CD4-positive, alpha-beta memory T cell (primary cell): ENCODE measurements at places on chromosomes 11 and 22. TPM values are rescaled to one million over a fixed set of nuclear protein-coding genes. Genes with fewer than 3 reads are reported as not detected.
A peak's percentile ranks its signal among the peaks of the same experiment; 100 is the strongest.

PARVA gene
- 1.3 TPM for total RNA-seq

SLN gene
- not detected for total RNA-seq

MUC2 gene
- total RNA-seq, result not detected

BIK gene
- 2.5 TPM for total RNA-seq

SLC22A8 gene
- total RNA-seq, result not detected

DEPDC7 gene
- 1.4 TPM for total RNA-seq

SHANK2 gene
- total RNA-seq, result not detected

C22orf42 gene
- not detected for total RNA-seq

HEPN1 gene
- not detected for total RNA-seq

- H3K27me3 ChIP-seq, result no peaks in the 10 kb centered on the region
- peak overlapping the region; percentile 47 for H3K4me3 ChIP-seq
- H3K27ac ChIP-seq, result peak overlapping the region; percentile 46
- H3K4me1 ChIP-seq, result peaks cover 46% of the 10 kb centered on the region
- H3K36me3 ChIP-seq, result no peaks in the 10 kb centered on the region
- DNase-seq, result no peak
Observed at GRCh38 chr22:38397189-38398085, 57.6 kb downstream of the KCNJ4 start.

DNA sequence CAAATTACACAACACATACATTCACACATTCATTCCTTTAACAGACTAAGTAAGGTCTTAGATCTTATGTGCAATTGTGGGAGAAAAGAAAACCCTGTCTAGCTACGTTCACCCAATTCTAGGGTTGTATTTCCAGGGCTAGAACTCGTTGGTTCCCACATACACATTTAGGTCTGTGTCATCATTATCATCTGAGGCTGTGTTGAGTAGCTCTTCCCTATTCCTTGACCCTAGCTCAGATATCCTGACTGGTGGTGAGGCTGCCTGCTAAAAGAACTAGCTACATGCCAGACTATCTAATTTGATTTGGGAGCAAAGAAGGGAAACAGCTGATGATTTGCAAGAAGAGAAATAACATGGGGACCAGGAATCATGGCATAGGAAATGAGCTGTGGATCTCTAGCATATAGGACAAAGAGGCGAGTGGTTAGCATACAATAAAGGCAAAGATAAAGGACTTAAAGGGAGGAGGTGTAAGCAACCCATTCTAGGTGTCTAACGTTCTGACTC, 27.5 kb upstream of the OR10G7 start:
- no peak for DNase-seq
- no peaks in the 10 kb centered on the region for H3K4me1 ChIP-seq
- H3K27me3 ChIP-seq, result peaks cover 8% of the 10 kb centered on the region
- no peak overlapping the region for H3K4me3 ChIP-seq
- no peak overlapping the region for H3K27ac ChIP-seq

- H3K4me3 ChIP-seq, result no peak overlapping the region
- H3K27me3 ChIP-seq, result no peaks in the 10 kb centered on the region
- H3K4me1 ChIP-seq, result no peaks in the 10 kb centered on the region
- peaks cover 9% of the 10 kb centered on the region for H3K36me3 ChIP-seq
Observed at GRCh38 chr11:95835768-95836488, 45.6 kb downstream of the CEP57 start.

DNA sequence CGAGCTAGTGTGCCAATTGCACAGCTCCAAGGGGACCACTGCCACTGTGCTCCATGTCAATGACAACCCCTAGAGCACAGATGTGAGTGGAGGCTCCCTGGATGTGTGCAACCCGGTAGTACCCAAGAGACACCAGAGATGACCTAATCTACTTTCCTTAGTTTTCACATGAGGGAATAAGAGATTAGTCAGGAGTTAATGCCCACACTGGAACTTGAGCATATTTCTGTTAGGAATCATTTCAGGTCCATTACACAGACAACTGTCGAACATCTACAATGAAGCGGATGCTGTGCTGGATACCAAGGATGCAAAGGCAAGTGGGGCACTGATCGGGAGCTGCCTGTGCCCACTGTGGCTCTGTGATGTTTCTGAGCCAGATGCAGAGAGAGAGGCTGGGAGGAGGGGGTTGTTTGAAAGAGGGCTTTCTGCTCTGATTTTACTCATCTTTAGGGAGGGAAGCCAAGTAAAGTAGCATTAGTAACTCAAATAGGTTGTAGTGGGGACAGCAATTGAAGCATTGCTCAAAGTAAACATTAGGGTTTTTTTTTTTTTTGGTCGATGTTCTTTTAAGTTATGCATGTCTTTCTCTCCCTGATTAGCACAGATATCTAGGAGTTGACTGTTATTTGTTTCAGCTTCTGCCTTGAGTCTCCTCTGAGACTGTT, 82.5 kb upstream of the SORL1-AS1 start:
- H3K36me3 ChIP-seq, result peaks cover 55% of the 10 kb centered on the region
- H3K4me3 ChIP-seq, result no peak overlapping the region
- H3K27ac ChIP-seq, result no peak overlapping the region
- peaks cover 16% of the 10 kb centered on the region for H3K4me1 ChIP-seq

DNA sequence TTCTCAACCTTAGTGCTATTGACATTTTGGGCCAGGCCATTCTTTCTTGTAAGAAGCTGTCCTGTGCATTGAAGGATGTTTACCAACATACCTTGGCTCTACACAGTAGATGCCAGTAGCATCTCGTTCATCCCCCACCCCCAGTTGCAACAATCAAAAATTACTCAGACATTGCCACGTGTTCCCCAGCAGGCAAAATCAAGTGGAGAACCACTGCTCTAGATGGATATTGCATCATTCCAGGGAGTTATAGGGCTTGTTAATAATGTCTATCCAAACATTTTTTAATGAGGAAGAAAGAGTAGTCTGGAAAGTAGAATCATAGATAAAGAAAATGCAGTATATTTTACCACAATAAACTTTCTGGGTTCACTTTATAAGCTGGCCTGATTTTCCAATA, 64.1 kb downstream of the PRMT3 start:
- H3K27me3 ChIP-seq, result no peaks in the 10 kb centered on the region
- peaks cover 7% of the 10 kb centered on the region for H3K4me1 ChIP-seq
- no peak for DNase-seq

- H3K27ac ChIP-seq, result no peak overlapping the region
- H3K36me3 ChIP-seq, result no peaks in the 10 kb centered on the region
- H3K4me3 ChIP-seq, result no peak overlapping the region
- DNase-seq, result peak; percentile 36
- H3K27me3 ChIP-seq, result peaks cover 5% of the 10 kb centered on the region
- H3K4me1 ChIP-seq, result no peaks in the 10 kb centered on the region
Observed at GRCh38 chr22:25235547-25236290, 16.3 kb downstream of the CRYBB2 start.

GRCh38 chr11:78798663-78799062, 224.0 kb upstream of the NARS2 start:
- H3K4me3 ChIP-seq, result no peak overlapping the region
- no peaks in the 10 kb centered on the region for H3K4me1 ChIP-seq
- H3K36me3 ChIP-seq, result no peaks in the 10 kb centered on the region
- H3K27ac ChIP-seq, result no peak overlapping the region
- no peak for DNase-seq

- no peak overlapping the region for H3K4me3 ChIP-seq
- H3K36me3 ChIP-seq, result no peaks in the 10 kb centered on the region
- H3K4me1 ChIP-seq, result peaks cover 15% of the 10 kb centered on the region
- no peak for DNase-seq
Observed at GRCh38 chr11:43576803-43577521, 103.6 kb upstream of the HSD17B12 start.

DNA sequence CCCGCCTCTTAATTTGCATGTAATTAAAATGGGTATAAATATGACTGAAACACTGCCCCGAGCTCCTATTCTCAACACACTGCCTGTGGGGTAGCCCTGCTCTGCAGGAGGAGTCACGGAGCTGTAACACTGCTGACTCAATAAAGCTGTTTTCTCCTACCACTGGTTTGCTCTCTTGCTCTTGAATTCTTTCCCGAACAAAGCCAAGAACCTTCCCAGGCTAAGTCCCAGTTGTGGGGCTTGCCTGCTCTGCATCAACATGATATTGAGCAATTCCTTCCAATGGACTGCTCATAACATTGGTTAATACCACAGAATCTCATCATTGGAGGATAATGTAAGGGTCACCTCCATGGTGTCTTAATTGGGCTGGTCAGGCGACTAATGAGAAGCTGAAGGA, 114.4 kb downstream of the FBXO7 start:
- H3K36me3 ChIP-seq, result no peaks in the 10 kb centered on the region
- no peak for DNase-seq
- no peaks in the 10 kb centered on the region for H3K4me1 ChIP-seq
- H3K27me3 ChIP-seq, result no peaks in the 10 kb centered on the region

DNA sequence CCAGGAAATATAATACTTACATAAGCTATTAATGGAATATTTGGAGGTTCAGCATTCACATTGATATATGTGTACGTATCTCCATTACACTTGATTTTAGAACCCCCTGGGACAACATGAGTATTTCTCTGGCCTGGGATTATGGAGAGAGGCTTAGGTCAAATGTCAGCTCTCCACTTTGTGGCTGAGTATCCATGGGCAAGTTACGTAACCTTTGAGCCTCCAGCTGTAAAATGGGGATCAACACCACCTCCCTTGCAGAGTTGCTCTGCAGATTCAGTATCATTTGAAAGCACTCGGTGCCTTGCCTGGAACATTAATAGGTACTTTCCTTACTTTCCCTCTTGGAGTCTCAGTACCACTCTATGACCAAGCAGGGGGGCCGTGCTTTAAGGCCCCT, 33.2 kb downstream of the C22orf31 start:
- H3K27ac ChIP-seq, result no peak overlapping the region
- no peak for DNase-seq
- peaks cover 17% of the 10 kb centered on the region for H3K27me3 ChIP-seq
- no peaks in the 10 kb centered on the region for H3K36me3 ChIP-seq
- H3K4me3 ChIP-seq, result no peak overlapping the region
- peaks cover 11% of the 10 kb centered on the region for H3K4me1 ChIP-seq

GRCh38 chr11:1327064-1327460, 17.6 kb upstream of the TOLLIP start:
- H3K4me1 ChIP-seq, result peaks cover 3% of the 10 kb centered on the region
- no peak overlapping the region for H3K27ac ChIP-seq
- no peak for DNase-seq
- H3K27me3 ChIP-seq, result no peaks in the 10 kb centered on the region
- H3K4me3 ChIP-seq, result no peak overlapping the region

- no peak overlapping the region for H3K4me3 ChIP-seq
- H3K27ac ChIP-seq, result peak overlapping the region; percentile 32
- no peaks in the 10 kb centered on the region for H3K27me3 ChIP-seq
- no peak for DNase-seq
- H3K4me1 ChIP-seq, result peaks cover 79% of the 10 kb centered on the region
- no peaks in the 10 kb centered on the region for H3K36me3 ChIP-seq
Observed at GRCh38 chr11:96204366-96204659, 138.7 kb downstream of the MAML2 start.

DNA sequence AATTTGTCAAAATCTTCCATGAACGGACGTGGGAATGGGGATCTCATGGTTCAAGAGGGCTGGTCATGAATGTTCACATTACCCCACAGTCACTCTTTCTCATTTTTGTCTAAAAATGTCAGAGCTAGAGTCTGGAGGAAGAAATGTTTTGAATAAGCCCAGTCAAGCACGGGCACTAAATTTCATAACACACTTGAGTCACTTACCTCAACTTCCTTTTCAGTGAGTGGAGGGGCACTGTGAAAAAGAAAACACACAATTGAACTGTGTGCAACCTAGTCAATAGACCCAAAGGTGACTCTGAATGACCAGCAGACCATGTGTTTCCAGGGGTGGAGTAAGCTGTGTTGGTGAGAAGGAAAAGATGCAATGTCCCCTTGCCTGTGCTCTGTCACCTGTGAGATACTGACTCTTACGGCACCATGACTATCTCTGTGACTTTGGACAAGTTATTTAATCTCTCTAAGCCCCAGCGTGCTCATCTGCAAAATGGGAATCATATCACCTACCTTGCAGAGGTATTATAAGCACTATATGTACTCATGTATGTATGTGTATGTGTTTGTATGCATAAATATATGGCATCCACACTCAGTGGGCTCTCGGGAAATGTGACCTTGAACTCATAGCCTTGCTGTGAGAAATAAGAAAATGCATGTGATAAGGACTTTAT, 38.2 kb upstream of the LYVE1 start:
- no peak overlapping the region for H3K4me3 ChIP-seq
- H3K36me3 ChIP-seq, result no peaks in the 10 kb centered on the region
- no peak overlapping the region for H3K27ac ChIP-seq

- H3K36me3 ChIP-seq, result peaks cover 57% of the 10 kb centered on the region
- H3K4me3 ChIP-seq, result no peak overlapping the region
- peak; percentile 71 for DNase-seq
- H3K27ac ChIP-seq, result peak overlapping the region; percentile 41
- H3K4me1 ChIP-seq, result peaks cover 21% of the 10 kb centered on the region
Observed at GRCh38 chr11:587978-588380, 11.7 kb downstream of the PHRF1 start.

- no peaks in the 10 kb centered on the region for H3K4me1 ChIP-seq
- H3K4me3 ChIP-seq, result no peak overlapping the region
- no peak for DNase-seq
- H3K27ac ChIP-seq, result no peak overlapping the region
Observed at GRCh38 chr11:43602670-43603069, 77.9 kb upstream of the HSD17B12 start.

DNA sequence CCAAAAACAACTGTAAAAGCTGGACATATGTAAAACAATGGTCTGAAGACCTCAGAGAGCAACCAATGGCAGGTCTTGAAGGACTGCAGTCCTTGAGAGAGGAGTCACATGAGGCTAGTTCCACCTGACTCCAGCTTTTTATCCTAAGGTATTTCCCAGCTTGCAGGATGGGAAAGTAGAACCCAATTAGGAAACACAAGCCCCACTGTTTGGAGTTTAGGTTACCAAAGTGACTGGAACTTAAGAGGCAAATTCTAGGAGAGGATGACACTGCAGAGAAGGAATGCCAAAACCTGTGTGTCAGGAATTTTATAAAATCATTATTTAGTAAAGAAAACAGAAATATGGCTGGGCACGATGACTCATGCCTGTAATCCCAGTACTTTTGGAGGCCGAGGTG, 18.4 kb downstream of the OR2AT4 start:
- H3K4me1 ChIP-seq, result no peaks in the 10 kb centered on the region
- no peak overlapping the region for H3K27ac ChIP-seq
- no peaks in the 10 kb centered on the region for H3K27me3 ChIP-seq
- no peaks in the 10 kb centered on the region for H3K36me3 ChIP-seq

DNA sequence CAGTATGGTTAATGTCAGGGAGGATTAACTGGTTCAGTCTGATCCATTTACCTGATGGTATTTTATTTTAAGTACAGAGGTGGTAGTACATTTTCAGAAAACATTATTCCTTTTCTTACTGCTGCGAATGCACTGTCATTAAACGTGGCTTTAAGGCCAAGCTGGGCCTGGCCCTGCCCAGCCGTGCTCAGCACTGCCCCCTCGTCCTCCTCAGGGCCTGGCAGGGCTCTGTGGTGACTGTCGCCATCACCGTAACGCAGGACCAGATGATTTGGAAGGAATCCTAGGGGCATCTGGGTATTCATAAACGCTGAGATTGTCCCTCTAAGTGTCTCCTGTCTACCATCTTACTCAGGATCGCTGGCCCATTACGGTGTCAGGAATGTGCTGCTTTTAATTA, 302.0 kb downstream of the TBC1D22A start:
- DNase-seq, result no peak
- H3K4me3 ChIP-seq, result no peak overlapping the region
- no peaks in the 10 kb centered on the region for H3K27me3 ChIP-seq
- H3K4me1 ChIP-seq, result peaks cover 12% of the 10 kb centered on the region
- peaks cover 4% of the 10 kb centered on the region for H3K36me3 ChIP-seq

GRCh38 chr22:47091246-47091651, 328.8 kb downstream of the TBC1D22A start:
- no peak overlapping the region for H3K4me3 ChIP-seq
- H3K4me1 ChIP-seq, result peaks cover 24% of the 10 kb centered on the region
- no peak for DNase-seq
- no peaks in the 10 kb centered on the region for H3K27me3 ChIP-seq

GRCh38 chr11:109071712-109072524, 350.1 kb upstream of the C11orf87 start:
- H3K27ac ChIP-seq, result no peak overlapping the region
- no peak for DNase-seq
- no peak overlapping the region for H3K4me3 ChIP-seq
- no peaks in the 10 kb centered on the region for H3K4me1 ChIP-seq
- H3K27me3 ChIP-seq, result no peaks in the 10 kb centered on the region
- H3K36me3 ChIP-seq, result no peaks in the 10 kb centered on the region
